ENCODE measurements at places on chromosomes 2 and 18.

GRCh38 chr18:70507970-70508369 lies 219.1 kb downstream of the SOCS6 start:
- no peak for DNase-seq

DNA sequence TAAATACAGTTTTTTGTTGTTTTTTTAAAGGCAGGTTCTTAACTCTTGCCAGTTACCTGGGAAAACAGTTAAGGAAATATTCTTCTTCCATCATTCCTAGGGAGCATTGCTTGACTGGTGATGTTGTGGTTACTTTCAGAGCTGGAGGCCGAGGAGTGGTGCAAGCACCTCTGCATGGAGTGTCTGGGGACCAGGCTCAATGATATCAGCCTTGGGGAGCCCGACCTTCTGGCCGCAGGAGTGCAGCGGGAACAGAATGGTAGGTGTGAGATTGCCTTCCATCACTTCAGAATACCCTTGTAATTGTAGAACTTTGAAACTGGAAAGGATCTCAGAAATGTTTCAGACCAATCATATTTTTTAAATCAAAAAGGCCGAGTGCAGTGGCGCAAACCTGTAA lies 270.1 kb downstream of the CD226 start:
- no peak for DNase-seq

DNA sequence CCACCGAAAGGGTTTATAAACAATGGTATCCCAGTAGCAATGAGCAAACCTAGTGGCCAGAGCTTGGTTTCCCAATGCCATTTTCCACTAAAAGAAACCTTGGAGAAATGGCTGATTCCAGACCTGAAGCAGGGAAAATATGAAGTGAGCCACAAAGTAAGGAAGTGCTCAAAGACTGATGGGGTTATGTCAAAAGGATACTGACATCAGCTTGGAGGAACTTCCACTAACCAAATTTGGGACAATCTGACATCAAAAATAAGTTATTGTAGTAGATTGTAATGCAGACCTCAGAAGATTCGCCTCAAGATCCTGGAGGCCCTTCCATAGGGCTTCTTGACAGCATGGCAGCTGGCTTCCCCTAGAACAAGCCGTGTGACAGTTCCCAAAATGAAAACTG lies 79.4 kb upstream of the SP3 start:
- DNase-seq: no peak

GRCh38 chr2:75539955-75540716 lies 20.6 kb downstream of the EVA1A start:
- DNase-seq: no peak
